Testis (tissue), 5 donors: ENCODE measurements at places on chromosomes 11 and 22.

- DNase-seq: no peak
These were observed 2.8 kb downstream of the SSRP1 start for GRCh38 chr11:57332694-57333440.

DNA sequence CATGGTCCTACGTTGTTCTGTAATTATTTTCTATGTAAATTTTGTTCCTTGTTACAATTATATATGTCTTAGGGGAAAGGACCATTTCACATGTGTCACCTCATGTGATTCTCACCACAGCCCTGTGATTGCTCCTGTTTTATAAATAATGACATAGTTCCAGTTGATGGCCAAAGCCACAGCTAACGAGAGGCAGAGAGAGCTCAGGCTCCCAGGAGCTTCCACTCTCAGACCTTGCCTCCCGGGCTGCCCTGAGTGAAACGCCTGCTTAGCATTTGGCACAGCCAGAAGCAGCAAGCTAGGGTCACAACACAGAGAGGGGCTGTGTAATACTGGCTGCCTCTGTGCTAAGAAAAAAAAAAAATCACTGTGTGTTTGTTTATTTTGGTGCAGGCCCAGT lies 5.9 kb downstream of the TMEM121B start:
- DNase-seq: no peak

DNA sequence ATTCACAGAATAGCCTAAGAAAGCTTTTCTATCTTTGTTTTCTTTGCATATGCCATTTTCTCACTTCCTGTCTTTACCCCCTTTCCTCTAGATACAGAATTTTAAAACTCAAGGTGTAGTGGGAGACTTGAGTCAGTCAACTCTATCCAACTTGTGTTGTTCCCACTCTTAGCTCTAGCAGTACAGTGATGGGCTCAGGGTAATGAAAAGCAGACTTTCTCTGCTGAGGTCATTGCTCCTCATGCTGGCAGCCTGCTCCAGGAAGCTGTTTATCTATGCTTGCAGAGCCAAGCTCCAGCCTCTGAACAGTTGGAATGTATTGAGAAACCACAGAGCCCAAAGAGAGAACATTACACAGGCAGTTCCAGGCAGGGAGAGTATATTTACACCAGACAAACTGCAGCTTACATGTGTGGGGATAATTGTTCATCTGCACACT lies 68.1 kb downstream of the CSTPP1 start:
- peak; percentile 81 for DNase-seq

GRCh38 chr11:30705913-30706675 lies 119.9 kb upstream of the MPPED2 start:
- no peak for DNase-seq

- DNase-seq: no peak
These were observed 15.0 kb upstream of the CYB5R2 start for GRCh38 chr11:7688238-7688826.

GRCh38 chr22:44754998-44755397 lies 2.6 kb downstream of the ARHGAP8 start:
- DNase-seq: no peak

DNA sequence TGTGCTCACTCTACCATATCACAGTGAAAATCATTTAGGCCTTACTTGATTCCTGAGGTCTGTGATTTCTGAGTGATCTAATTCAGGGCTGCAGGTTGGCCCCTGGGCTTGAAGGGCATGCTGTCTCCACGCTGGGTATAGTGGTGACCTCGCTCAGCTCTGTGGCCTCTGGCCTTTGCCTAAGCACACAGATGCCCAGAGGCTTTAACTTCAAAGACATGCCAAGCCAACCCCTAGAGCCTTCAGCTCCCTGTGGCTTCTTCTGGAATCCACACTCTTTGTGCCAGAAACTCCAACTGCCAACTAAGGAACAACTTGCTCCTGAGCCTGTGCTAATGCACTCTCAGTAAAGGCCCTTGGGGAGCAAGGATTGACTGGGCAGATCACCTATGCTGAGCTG lies 232.6 kb upstream of the MPPED2 start:
- DNase-seq: no peak

- no peak for DNase-seq
These were observed 197.1 kb downstream of the HIPK3 start for GRCh38 chr11:33454264-33454663.

DNA sequence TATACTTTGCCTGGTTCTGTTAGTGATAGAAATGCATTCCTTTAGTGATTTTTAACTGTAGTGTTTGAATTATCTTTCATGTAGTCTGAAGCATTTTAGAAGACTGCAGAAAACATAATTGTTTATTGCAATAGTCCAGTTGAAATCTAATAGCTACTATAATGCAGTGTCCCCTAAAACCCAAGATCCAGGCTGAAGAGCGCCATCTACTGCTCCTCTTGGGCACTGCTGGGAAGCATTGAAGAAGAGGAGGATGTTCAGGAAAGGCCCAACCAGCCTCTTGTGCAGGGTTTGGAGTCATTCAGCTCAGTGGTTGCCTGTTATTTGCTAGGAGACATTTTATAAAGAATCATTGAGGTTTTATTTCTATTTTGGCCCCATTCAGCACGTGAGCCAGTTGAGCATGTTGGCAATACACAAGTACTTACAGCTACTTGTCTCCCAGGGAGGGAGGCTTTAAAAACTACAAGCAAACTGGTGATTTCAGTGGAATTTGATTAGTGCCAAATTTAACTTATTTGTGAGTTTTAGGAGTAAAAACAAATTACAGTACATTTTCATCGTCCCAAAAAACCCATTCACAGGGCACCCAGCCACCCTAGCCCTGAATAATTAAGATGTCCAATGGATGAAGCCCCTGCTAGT lies 74.9 kb upstream of the HORMAD2 start:
- peak; percentile 78 for DNase-seq

DNA sequence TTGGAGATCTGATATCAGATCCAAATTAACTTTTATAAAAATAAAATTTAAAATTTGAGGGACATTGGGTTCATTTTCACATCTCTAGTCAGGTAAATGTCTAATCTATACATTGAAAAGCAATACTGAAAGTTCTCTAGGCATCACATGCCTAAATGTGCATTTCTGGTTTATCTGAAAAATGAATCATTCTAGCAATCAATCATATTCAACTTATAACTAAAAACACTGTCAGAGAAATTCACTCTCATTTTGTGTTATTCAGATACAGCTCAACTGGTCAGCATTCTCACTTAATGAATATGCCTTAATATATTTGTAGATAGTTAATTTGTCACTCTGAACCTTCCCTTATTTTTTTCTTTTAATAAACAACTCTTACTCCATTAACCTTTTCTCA lies 243.2 kb downstream of the CASP12 start:
- no peak for DNase-seq

GRCh38 chr22:45976254-45977002 lies 534 bp downstream of the WNT7B start:
- no peak for DNase-seq

DNA sequence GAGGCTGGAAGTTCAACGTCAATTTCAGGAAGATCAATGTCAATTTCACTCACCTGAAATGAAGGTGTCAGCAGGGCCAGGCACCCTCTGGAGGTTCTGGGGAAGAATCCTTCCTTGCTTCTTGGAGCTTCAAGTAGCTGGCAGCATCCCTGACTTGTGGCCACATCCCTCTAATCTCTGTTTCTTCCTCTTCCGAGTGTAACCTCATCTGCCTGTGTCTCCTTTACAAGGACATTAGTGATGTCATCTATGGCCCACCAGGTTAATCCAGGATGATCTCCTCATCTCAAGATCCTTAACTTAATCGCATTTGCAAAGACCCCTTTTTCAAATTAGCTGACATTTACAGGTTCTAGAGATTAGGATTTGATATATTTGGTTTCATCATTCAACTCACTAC lies 240.8 kb upstream of the MTNR1B start:
- DNase-seq: no peak

- DNase-seq: no peak
These were observed 82.9 kb downstream of the CCDC34 start for GRCh38 chr11:27280140-27280539.

GRCh38 chr11:1384199-1384970 lies 5.3 kb upstream of the BRSK2 start:
- DNase-seq: no peak

- DNase-seq: no peak
These were observed 68.3 kb upstream of the POU2AF2 start for GRCh38 chr11:111177037-111177871.

DNA sequence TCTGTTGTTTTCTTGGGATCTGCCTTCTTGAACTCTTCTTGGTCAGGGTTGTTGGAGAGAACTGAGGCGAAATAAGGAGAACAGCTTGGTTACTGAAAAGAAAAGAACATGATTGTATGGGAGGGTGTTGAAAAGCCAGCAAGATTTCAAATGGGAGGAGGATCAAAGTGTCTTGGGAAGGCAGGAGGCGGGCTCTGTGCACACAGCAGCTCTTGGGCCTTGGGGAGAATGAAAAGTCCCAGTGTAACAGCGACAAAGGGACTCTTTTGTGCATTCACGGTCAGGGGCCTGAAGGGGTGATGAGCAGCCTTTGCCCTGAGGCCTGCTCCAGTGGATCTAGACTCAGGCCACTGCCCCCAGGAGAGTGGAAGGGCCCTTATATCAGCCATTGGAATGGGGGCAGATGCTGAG lies 135.4 kb downstream of the ADAMTS15 start:
- no peak for DNase-seq

GRCh38 chr11:73204711-73205121 lies 13.4 kb upstream of the P2RY2 start:
- DNase-seq: peak; percentile 48

DNA sequence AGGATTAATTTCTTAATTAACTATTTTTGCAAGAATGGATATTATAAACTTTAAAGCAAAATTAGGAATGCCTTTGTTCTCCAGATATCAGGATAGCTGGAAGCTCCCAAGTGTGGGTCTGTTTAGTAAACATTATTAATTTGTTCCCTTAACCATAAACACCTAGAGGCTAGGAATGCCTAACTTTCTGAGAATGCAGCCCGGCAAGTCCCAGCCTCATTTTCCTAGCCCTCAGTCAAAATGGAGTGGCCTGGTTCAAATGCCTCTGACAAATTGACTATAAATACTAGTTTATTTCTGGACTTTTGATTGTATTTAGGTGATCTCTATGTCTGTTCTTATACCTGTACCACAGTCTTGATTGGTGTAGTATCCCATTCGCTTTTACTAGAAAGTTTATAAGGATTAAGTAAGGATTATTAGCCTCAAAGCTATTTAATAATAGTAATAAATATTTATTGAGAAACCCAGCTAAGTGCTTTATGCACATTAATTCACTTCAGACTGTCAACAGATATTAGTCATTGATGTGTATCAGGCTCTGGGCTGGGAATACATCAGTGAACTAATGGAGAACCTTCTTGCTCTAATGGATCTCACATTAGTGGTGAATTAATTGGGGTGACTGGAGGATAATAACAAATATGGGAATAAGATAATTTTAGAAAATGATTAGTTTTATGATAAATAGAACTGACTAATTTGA lies 25.8 kb downstream of the PPME1 start:
- no peak for DNase-seq

GRCh38 chr22:24054356-24054755 lies 43.3 kb downstream of the CABIN1 start:
- no peak for DNase-seq

DNA sequence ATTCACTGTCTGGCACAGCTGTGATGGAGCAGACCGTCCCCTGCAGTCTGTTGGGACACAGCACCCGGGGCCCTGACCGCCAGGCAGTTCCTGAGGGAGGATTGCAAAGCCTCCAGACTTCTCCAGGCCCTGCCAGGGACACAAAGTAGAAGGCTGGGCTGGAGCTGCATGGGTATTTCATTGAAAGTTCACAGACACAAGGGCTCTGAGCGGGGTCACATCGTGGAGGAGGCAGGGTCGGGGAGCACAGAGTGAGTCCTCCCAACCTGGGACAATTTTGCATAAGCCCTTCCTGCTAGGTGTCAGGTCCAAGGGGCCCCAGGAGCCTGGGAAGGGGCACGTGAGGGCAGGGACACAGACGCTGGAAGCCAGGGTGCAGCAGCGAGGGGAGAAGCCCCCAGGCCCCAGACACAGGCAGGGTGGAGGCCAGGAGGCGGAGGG lies 15.7 kb downstream of the IFITM10 start:
- DNase-seq: no peak

DNA sequence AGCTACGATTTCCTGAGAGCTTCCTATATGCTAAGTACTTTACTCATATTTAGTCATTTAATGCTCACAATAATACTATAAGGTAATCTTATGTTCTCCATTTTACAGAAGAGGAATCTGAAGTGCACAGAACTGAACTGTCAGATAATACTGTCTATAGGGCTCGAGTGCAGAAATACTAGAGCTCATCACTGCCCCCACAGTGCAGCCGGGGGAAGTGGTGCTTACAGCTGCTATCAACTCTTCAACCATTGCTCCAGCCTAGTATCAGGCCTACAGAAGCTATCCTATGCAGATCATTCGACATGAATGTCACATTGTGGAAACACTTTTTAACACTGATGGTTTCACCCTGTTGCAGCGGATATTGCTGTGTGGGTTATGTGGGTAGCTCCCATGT lies 929.9 kb downstream of the NTM start:
- DNase-seq: peak; percentile 17

DNA sequence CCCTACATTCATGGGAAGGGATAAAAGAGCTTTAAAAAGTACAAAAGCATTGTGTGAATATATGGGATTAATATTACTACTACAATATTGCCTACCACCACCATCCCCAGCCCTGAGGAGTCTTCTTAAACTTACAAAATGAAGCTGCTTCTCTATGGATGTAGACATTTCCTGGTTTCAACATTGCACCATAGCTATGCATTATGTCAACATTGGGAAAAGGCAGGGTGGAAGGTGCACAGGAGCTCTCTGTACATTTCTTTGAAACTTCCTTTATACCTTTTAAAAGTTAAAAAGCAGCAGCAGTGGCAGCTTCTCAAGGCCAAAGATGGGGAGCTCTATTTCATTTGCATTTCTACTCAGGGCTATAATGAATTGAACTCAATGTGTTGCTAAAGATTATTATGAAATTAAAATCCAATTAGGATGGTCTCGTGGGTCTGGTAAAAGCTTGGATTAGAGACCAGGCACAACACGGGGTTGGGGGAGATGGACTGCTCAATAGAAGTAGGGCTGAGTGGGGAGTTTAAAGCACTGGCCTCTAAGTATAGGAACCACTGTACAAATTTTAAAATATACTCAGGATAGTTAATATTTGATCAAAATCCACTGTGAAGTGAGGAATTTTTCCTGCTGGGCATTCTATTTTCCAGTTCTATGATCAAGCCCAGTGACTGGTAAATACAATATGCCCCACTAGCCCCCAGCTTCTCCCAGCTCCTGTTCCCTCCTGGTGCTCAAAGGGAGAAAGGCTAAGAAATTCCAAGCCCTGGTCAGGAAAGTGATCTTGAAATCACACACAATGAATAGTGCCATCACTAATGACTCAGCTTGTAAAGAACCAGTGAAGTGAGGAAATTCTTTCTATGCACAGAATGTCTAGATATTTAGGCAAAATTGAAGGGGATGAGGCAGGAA lies 362.7 kb upstream of the CCDC90B start:
- DNase-seq: no peak

- no peak for DNase-seq
These were observed 41.2 kb upstream of the GLYATL1 start for GRCh38 chr11:58898106-58898505.

GRCh38 chr11:127997594-127997993 lies 589.8 kb downstream of the ETS1 start:
- no peak for DNase-seq

GRCh38 chr11:67062526-67063373 lies 6.1 kb downstream of the RHOD start:
- no peak for DNase-seq

- no peak for DNase-seq
These were observed 74.0 kb upstream of the RAB1B start for GRCh38 chr11:66194391-66194790.

GRCh38 chr11:112539741-112540140 lies 279.1 kb upstream of the PLET1 start:
- DNase-seq: no peak

- DNase-seq: no peak
These were observed 48.5 kb upstream of the PRODH start for GRCh38 chr22:18984564-18984963.

- no peak for DNase-seq
These were observed 134.3 kb downstream of the BRD1 start for GRCh38 chr22:49693416-49693815.
